M059J (cell line): ENCODE measurements at places on chromosomes 16 and 17.

DNA sequence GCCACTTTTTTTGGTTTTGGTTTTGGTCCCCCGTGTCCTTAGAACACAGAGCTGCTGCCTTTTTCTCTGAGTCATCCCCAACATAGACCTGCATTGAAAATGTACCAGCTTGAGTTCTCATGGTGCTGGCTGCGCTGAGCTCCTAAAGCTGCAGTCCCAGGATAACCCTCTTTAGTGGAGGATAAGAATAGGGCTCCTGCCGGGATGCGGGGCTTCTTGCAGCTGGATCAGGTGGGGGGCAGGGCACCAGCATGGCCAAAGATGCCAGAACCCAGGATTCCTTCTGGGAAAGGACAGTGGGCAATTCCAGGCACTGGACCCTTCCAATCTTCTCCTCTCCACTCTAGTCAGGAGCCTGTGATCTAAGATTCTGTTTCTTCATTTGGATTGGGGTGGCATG lies 8.3 kb upstream of the CLUH start:
- no peak for DNase-seq

DNA sequence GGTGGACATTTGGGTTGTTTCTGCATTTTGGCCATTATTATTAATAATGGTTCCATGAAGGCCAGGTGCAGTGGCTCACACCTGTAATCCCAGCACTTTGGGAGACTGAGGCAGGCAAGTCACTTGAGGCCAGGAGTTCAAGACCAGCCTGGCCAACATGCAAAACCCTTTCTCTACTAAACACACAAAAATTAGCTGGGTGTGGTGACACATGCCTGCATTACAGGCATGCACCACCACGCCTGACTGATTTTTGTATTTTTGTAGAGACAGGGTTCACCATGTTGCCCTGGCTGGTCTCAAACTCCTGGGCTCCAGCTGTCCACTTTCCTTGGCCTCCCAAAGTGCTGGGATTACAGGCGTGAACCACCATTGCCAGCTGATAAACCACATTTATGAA lies 58.5 kb downstream of the TNFRSF13B start:
- DNase-seq: no peak

DNA sequence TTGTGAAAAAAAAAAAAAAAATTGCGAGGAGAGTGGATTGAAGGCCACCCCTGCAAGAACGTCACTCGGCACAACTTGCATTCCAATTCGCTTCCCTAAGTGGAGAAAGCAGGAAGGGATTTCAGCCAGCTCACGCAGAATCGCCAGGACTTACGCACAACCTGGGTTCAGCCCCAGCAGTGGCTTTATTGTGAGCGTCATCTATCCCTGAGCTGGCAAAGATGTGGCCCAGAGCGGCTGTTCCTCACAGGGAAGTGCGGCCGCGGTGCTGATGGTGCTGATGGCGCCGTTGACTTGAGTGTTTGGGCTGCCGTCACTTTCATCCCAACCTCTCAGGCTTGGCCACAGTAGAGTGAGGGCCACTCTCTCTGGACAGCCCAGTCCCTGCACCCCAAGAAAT lies 197.6 kb downstream of the NTN1 start:
- no peak for DNase-seq

DNA sequence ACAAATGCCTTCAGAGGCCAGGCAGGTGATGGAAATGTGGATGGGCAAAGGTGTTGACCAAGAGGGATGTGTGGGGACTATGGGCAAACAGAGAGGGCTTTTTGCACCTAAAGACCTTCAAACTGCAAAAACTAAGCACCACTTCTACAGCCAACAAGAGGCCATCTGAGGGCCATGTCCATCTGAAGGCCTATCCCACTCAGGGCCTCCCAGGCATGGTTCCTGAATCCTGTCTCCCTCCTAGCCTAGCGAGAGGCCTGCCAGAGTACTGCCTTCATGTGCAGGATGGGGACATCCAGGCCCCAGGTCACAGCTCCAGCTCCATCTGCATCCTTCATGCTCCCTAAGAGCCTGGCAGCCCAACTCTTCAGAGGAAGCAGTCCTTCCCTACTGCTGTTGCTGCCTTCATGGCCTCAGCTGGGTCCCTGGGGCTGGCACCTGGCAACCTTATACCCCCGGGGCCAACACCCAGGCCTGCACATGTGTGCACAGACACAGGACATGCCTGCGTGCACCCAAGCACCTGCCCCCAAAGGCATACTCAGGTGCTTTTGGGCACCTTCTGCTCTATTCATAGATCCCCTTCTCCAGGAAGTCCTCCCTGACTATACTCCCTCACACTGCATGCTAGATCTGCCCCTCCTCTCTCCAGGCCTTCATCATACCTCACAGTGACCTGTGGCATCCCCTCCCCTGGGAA lies 95.2 kb downstream of the C16orf78 start:
- no peak for DNase-seq
